ENCODE measurements at places on chromosomes 12 and 14.

- peak overlapping the region; percentile 7 for H3K4me3 ChIP-seq
- H3K27me3 ChIP-seq: no peaks in the 10 kb centered on the region
- DNase-seq: peak; percentile 58
- no peaks in the 10 kb centered on the region for H3K36me3 ChIP-seq
- peaks cover 8% of the 10 kb centered on the region for H3K4me1 ChIP-seq
Measured at GRCh38 chr12:92341065-92341668, 195.5 kb upstream of the BTG1 start.

DNA sequence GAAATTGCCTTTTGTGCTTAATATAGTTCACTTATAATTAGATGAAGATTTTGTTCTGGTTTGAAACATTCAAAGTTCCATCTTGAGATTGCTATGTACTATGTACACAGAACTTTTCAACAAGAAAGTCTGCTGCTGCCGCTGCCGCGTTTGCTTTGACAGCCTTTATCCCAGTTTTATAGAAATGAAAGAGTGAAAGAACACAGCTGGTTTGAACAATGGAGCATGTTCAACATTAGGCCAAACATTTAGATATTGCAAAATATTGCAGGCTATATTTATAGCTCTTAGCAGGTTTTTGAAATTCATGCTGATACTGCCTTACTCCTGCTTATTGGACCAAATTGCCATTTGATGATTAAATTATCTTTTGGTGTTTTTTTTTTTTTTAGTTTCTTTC, 299.8 kb upstream of the PRKD1 start:
- no peaks in the 10 kb centered on the region for H3K36me3 ChIP-seq
- peaks cover 27% of the 10 kb centered on the region for H3K4me1 ChIP-seq
- no peaks in the 10 kb centered on the region for H3K27me3 ChIP-seq
- no peak for DNase-seq
- no peak overlapping the region for H3K4me3 ChIP-seq
- H3K27ac ChIP-seq: no peak overlapping the region

DNA sequence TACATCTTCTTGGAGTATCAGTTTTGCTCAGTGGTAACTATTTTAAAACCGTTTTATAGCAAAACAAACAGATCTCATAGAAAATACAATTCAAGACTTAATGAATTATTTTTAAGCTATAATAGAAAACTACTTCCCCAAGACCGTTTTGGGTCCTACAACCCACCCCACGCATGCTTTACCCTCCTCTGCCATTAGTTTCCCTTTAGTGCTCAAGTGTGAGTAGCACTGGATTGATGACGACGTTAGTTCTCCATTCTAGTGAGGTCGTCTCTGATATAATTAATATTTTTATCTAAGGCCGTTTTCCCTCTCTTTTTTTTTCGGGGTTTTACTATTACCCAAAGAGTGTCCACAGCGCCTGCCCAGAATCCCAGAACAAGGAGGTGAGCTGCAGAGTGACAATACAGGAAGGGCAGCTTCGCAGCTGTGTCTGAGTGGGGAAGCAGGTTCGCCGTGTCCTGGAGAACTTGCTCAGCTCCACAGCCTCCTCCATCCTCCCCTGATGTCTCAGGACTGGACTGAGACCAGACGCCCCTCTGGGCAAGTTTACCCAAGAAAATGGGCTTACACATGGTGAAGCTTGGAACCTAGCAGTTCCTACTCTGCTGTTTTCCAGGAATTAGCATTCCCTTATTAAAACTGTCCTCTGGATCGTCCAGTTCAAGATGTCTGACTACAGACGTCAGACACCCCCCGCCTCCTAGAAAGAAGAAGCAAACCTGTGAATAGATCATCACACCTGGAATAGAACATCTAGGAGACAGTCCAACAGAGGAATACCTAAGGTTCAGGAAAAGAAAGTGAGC, 31.9 kb upstream of the MON2 start:
- peaks cover 26% of the 10 kb centered on the region for H3K27me3 ChIP-seq
- no peak overlapping the region for H3K27ac ChIP-seq
- no peak for DNase-seq
- peaks cover 17% of the 10 kb centered on the region for H3K4me1 ChIP-seq

- no peaks in the 10 kb centered on the region for H3K27me3 ChIP-seq
- H3K4me3 ChIP-seq: no peak overlapping the region
- no peak for DNase-seq
- H3K27ac ChIP-seq: no peak overlapping the region
- H3K36me3 ChIP-seq: peaks cover 45% of the 10 kb centered on the region
Measured at GRCh38 chr14:51726166-51726899, 74.6 kb downstream of the FRMD6 start.

DNA sequence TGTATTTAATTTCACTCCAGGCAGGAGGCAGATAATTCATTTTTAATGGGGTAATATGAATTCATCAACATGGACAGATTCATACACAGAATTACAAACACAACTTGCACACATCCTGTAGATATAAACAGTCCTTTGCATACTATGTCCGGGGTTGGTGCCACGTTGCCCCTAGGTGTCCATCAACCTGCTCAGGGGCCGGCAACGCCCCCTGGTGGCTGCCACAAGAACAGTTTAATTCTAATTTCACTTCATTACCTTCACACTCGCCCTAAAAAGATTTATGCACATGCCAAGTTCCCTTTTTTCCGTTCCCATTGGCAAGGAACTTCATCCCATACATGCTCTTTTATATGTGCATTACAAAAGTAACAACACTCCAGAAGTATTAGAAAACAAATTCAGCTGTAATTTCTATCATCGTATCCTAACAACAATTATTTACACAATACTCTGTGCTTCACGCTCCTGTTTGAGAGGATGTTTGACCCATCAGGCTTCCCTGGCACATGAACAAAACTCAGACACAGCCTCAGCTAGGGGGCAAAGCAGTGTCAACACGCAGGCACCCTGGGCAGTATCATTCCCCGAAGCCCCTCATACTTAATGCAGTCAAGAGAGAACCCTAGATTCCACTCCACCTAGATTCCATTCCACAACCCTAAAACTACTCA, 15.5 kb downstream of the MANSC1 start:
- no peak overlapping the region for H3K27ac ChIP-seq
- no peaks in the 10 kb centered on the region for H3K27me3 ChIP-seq
- no peak overlapping the region for H3K4me3 ChIP-seq
- H3K4me1 ChIP-seq: peaks cover 11% of the 10 kb centered on the region
- H3K36me3 ChIP-seq: no peaks in the 10 kb centered on the region
- no peak for DNase-seq

GRCh38 chr12:94997061-94997460, 6.4 kb downstream of the NDUFA12 start:
- H3K27me3 ChIP-seq: no peaks in the 10 kb centered on the region
- no peak for DNase-seq
- H3K36me3 ChIP-seq: no peaks in the 10 kb centered on the region

DNA sequence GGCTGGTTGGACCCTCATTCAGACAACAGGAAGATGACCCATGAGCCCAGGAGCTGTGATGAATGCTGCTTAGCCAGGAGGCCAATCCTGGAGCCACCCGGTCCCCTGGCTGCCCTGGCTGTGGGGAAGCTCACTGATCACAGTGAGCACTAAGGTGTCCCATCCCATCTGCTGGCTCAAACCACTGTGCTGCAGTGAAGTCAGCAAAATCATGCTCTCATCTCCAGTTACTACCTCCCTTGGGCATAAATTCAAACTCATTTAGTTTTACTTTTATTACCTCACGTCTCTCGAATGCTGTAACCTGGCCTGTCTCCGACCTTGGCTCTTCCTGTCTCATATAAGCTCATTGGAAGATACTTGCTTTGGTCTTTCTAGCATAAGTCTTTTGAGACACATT, 112.4 kb downstream of the APAF1 start:
- H3K4me3 ChIP-seq: no peak overlapping the region
- no peak overlapping the region for H3K27ac ChIP-seq
- no peak for DNase-seq
- H3K36me3 ChIP-seq: no peaks in the 10 kb centered on the region

GRCh38 chr12:104672501-104673265, 215.9 kb downstream of the CHST11 start:
- H3K36me3 ChIP-seq: no peaks in the 10 kb centered on the region
- DNase-seq: no peak
- peaks cover 55% of the 10 kb centered on the region for H3K4me1 ChIP-seq
- no peak overlapping the region for H3K4me3 ChIP-seq

GRCh38 chr14:99127651-99128167, 144.3 kb downstream of the BCL11B start:
- H3K4me1 ChIP-seq: peaks cover 20% of the 10 kb centered on the region
- H3K36me3 ChIP-seq: no peaks in the 10 kb centered on the region
- H3K27me3 ChIP-seq: no peaks in the 10 kb centered on the region
- no peak overlapping the region for H3K27ac ChIP-seq
- DNase-seq: no peak
- no peak overlapping the region for H3K4me3 ChIP-seq

- H3K27ac ChIP-seq: no peak overlapping the region
- H3K36me3 ChIP-seq: no peaks in the 10 kb centered on the region
- no peak for DNase-seq
- H3K27me3 ChIP-seq: no peaks in the 10 kb centered on the region
Measured at GRCh38 chr12:39043424-39043822, 138.0 kb upstream of the CPNE8 start.

- peaks cover 4% of the 10 kb centered on the region for H3K4me1 ChIP-seq
- H3K36me3 ChIP-seq: no peaks in the 10 kb centered on the region
Measured at GRCh38 chr12:18415227-18415626, 153.9 kb downstream of the PIK3C2G start.

Data from keratinocyte (primary cell).